ENCODE measurements at places on chromosomes 5 and 9. TPM values are rescaled to one million over a fixed set of nuclear protein-coding genes. Genes with fewer than 3 reads are reported as not detected.
A peak's percentile ranks its signal among the peaks of the same experiment; 100 is the strongest.

Gene DAB2
- total RNA-seq, result 147 TPM

Gene SLC46A2
- 12.2 TPM for total RNA-seq

Gene PCDHGC5
- 0.61 TPM for total RNA-seq

Gene PCDHGA6
- total RNA-seq, result 1.7 TPM

- no peak for DNase-seq
These were observed 5.7 kb downstream of the MAPKAP1 start for GRCh38 chr9:125701351-125701750.

- DNase-seq, result peak; percentile 72
These were observed 19.6 kb downstream of the QSOX2 start for GRCh38 chr9:136225748-136226679.

- no peak for DNase-seq
These were observed 155.7 kb upstream of the EFNA5 start for GRCh38 chr5:107826311-107827000.

DNA sequence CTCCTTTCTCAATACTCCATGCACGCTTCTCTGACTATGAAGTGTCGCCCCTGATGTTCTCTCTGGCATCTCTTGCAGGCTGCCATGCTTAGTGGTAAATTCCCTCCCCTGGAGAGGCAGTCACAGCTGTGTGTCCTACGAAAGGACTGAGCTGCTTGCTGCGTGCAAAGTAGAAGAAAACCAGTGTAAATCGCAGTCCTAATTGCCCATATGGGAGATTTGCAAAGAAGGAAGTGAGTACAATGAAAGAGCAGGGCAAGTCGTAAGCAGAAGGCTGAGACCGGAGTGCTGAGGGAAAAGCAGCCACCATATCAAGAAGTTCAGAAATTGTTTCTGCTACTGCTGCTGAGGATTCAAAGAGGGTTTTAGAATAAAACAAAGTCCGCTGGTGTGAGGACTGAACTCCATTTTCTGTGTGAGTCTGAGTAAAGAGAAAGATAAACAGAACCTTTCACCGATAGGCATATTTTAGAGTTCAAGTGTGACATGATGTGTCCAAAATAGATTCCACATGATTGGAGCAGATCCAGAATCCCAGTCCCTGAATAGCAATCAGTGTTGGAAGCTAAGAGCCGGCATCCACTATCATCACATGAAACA, 507.8 kb upstream of the MPDZ start:
- DNase-seq, result no peak

DNA sequence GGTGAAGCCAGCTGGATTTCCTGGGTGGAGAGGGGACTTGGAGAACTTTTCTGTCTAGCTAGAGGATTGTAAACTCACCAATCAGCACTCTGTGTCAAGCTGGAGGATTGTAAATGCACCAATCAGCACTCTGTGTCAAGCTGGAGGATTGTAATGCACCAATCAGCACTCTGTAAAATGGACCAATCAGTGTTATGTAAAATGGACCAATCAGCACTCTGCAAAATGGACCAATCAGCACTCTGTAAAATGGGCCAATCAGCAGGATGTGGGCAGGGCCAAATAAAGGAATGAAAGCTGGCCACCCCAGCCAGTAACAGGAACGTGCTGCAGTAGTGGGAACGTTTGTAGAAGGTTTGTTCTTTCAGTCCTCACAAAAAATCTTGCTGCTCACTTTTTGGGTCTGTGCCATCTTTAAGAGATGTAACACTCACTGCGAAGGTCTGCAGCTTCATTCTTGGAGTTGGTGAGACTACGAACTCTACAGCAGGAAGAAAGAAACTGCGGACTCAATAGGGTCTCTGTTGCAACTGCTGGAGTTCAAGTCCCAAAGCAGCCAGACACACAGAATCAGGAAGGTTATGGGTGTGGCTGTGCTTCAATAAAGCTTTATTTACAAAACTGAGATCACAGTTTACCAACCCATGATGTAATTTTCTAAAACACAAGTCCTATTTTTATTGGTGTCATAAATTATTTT, 145.7 kb upstream of the ERCC6L2 start:
- no peak for DNase-seq
